GM23248 (cell line): ENCODE measurements at places on chromosomes 5 and 9.

- DNase-seq, result peak; percentile 36
Observed at GRCh38 chr9:99365233-99365980, 143.3 kb downstream of the SEC61B start.

GRCh38 chr9:111463048-111463447, 21.1 kb downstream of the ECPAS start:
- no peak for DNase-seq

- DNase-seq, result peak; percentile 92
Observed at GRCh38 chr9:112112519-112112918, 62.6 kb downstream of the SUSD1 start.

DNA sequence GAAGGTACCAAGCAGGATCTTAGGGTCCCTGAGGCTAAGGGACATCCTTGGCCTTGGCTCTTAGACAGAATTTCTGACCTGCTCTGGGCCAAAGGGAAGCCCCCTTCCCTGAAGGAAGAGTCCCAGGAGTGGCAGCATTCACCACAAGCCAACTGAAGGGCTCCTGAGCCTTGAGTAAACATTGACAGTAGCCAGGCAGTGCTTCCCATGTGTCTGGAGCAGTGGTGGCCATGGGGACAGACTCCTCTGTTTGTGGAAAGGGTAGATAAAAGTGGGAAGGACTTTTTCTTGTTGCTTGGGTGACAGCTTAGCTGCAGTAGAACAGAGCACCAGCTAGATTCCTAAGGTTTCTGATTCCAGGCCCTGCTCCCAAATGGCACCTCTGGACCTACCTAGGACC, 61.4 kb upstream of the VLDLR start:
- peak; percentile 1 for DNase-seq

GRCh38 chr5:167155387-167156005, 1135.9 kb upstream of the WWC1 start:
- DNase-seq, result no peak

DNA sequence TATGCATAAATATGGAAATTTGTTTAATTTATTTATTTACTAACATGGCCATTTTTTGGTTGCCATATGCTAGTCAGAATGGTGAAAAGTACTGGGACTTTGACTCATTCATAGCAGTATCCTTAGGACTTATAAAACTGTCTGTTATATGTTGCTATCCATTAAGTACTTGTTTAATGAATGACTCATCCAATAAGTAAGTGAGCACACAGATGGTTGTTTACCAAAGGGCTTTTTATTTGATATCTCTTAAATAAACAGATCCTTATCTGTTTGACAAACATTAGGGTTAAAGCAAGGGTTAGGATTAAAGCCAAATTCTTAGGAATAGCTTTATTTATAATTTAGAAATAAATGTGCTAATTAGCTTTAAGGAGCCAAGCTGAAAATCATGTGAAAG, 183.4 kb downstream of the FBXO4 start:
- no peak for DNase-seq

GRCh38 chr5:169415948-169416347, 115.0 kb upstream of the SLIT3 start:
- DNase-seq, result no peak

DNA sequence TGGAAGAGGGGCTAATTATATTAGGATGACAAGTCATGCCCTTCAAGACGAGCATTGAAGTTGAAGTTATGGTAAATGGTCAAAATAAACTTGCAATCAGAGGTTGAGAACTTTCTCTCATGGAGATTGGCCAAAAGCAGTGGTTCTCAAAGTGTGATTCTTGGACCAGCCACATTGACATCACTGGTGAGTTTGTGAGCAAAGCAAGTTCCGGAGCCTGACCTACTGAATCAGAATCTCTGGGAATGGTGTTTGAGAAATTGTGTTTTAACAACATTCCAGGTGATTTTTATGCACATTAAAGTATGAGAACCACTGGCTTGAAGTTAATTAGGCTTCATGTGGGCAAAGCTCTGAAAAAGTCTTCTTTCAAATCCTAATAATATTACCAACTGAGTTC, 403.5 kb downstream of the ZSWIM6 start:
- DNase-seq, result peak; percentile 4

- DNase-seq, result peak; percentile 66
Observed at GRCh38 chr9:108468364-108468763, 387.4 kb downstream of the ACTL7B start.

- DNase-seq, result no peak
Observed at GRCh38 chr5:112867411-112867810, 6.3 kb downstream of the SRP19 start.

DNA sequence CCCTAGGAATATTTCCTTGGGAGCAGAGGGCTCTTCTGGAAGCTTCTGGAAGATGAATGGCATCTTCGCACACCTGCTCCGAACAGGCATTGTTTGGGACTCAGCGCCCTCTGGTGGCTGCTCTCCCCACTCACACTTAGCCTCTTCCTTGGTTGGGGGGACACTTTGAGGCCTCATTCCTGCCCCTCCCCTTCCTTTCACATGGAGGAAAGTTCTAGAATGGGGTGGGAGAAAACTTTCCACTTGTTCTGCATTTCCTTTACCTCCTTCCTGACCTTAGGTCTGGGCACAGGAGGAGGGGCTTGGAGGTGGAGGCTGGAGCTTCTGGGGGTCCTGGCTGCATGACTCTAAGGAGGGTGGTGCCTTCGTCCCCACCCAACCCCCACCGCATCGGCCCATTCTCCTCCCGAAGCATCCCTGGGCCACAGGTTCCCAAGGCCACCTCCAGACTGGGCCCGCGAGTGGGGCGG, 19.3 kb upstream of the SMIM32 start:
- DNase-seq, result peak; percentile 60

DNA sequence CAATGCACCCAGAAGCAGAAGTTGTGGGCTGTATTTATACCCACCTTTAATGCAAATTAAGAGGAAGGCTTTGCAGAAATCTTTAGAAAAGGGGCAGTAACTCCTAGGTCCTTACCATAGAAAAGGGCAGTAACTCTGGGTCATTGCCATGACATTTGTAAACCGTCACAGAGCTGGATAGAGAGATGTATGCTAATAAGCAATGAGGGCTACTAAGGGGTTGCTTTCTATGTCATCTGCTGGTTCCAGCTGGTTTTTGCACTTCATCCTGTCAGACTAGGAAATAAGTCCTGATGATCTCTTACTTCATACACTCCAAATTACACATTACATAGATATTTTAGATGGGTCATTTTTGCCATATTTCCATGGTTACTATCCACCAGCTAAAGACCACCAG, 299.1 kb upstream of the TYRP1 start:
- DNase-seq, result no peak

DNA sequence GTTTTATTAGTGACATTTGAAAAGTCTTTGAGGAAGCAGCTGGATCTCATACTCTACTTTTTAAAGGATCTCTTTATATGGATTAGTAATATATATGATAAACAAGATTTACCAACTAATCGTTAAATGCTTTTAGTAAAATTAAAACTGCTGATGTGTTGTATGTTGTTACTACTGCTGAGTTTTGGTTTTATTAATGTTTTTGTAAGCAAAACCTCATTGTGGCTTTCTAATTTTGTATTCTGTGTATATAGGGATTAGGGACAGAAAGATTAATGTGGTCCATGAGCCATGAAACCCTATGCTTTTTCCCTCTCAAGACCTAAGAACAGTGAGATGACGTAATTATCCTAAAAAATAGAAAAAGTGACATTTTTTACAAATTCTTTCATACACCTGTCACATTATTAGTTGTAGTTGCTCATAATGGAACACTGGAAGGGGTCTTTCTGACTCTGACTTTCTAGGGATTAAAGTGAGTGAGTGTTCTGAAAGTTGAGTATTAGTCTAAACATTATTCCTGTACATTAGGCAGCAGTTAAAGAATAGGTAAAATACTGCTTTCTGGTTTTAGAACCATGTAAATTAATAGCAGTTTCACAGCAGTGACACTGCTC, 85.9 kb downstream of the SLC12A2 start:
- no peak for DNase-seq

DNA sequence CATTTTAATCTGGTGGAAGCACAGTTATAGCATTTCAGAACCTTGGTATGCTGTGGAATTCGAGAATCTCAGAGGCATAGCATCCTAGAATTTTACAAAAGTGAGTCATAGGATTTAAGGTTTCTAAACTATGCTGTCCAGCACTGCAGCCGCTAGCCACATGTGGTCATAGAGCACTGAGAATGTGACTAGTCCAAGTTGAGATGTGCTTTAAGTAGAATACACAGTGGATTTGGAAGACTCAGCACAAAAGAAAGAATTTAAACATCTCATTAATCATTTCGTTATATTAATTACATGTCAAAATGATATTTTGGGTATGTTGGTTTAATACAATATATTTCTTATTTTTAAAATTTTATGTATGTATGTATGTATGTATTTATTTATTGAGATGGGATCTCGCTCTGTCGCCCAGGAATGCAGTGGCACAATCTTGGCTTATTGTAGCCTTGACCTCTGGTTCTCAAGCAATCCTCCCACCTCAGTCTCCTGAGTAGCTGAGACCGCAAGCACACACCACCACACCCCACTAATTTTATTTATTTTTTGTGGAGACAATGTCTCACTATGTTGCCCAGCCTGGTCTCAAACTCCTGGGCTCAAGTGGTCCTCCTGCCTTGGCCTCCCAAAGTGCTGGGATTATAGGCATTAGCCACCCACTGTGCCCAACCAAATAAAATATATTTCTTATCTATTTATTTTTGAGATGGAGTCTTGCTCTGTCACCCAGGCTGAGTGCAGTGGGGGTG, 20.4 kb upstream of the RPS14 start:
- DNase-seq, result peak; percentile 98

- no peak for DNase-seq
Observed at GRCh38 chr5:164518741-164519080, 1013.3 kb downstream of the MAT2B start.

DNA sequence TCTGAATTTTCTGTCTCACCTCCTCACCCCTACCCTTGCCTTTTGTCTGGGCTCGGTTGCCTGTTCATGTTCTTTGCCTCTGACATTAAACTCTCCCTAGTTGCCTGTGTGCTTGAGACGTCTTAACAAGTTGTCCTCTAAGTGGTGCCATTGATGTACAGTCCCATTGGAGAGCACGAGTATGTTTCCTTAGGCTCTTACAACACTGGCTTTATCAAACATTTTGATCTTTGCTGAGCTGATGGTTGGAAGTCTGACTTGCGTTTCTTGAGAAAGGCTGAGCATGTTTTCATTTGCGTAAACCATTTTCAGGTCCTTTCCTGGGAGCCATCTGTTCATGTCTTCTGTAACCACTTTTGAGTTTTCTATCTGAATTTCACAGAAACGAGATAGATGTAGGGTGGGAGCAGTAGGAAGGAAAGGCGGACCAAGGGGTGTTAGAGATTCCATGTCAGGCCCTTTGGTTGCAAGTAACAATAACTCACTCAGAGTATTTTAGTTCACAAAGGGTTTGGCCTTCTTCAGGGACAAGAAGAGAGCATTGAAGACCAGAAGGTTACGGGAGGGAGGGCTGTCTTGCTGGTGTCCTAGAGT, 35.4 kb downstream of the OTULIN start:
- DNase-seq, result no peak

GRCh38 chr9:111712369-111712768, 51.0 kb downstream of the GNG10 start:
- no peak for DNase-seq

DNA sequence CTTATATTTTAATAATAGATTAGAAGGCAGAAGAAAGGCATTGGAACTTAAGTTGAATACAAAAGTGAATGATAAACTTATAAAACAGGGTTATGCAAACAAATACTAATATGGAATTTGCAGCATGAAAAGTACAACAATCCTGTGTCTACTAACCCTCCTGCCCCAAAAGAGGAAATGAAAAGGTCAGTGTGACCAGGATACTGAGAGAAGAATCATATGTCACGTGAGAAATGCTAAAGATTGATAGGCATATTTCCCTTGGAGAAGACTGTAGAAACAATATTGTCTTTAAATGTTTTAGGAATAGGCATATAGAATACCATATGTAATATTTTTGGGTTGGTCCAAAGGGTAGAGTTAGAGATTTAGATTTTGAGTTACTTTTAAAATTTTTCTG, 3.8 kb downstream of the WDR36 start:
- DNase-seq, result no peak

DNA sequence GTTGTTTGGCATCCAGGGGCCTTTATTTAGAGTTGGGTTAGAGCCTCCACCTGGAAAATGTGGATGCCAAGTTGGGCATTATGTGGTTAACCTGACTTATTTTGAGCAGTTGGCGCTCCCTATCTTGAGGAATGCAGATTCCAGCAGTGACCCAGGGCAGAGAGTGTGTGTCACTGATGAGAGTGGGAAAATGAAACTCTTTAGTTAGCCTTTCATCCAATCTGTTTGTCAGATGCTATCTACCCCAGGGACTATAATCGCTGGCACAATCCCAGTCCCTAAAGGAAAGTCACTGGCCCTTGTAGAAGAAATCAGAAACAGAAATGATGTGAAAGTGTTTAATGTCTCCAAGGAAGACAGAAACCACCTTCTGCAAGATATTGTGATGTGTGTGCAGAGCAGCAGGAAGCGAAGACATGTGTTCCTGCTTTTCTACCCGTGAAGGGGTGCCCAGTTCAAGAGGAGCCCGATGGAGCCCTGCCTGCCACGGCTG, 10.2 kb upstream of the STING1 start:
- peak; percentile 70 for DNase-seq

- peak; percentile 83 for DNase-seq
Observed at GRCh38 chr5:169547508-169547907, 36.1 kb upstream of the SPDL1 start.

DNA sequence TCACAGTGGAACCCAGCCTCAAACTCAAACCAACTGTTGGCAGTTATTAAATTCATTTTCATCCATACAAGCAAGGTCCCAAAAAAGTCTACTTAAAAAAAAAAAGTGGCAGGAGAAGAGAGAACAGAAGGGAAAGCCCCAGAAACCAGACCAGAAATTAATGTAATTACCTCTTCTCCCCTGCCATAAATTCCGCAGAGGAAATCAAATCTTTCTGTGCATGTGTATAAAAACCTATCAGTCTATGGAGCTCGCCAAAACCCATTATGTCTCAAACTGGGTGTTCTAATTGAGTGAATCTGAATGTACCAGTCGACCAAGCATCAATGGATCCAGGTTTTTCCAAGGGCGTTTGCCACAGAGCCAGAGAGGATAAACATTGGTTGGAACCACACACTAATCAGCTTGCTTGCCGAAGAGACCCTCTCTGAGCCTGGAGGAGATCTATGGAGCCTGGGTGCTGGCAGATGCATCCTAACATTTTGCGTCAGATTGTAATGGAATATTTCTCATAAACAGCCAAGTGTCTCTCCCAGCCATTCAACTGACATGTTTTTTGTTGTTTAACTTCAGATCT, 7.9 kb upstream of the HAND1 start:
- no peak for DNase-seq

DNA sequence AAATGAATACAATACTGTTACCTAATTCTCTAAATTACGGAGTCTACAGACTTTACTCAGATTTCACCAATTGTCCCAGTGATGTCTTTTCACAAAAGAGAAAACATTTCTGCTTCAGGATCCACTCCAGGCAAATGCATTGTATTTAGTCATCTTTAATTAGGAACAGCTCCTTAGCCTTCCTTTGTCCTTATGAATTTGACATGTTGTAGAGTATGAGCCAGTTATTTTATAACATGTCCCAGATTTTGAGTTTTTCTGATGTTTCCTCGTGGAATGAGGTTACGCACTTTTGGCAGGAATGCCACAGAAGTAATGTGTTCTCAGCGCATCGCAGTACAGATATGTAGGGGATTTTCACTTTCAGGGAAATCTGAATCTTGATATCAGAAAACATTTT, 10.5 kb downstream of the HABP4 start:
- peak; percentile 74 for DNase-seq

GRCh38 chr5:16450163-16450562, 15.4 kb downstream of the ZNF622 start:
- no peak for DNase-seq

- DNase-seq, result peak; percentile 92
Observed at GRCh38 chr5:14204785-14205321, 61.7 kb downstream of the TRIO start.

- peak; percentile 61 for DNase-seq
Observed at GRCh38 chr5:151665613-151666012, 21.1 kb downstream of the SPARC start.
